ENCODE measurements at places on chromosomes 7 and 10.

DNA sequence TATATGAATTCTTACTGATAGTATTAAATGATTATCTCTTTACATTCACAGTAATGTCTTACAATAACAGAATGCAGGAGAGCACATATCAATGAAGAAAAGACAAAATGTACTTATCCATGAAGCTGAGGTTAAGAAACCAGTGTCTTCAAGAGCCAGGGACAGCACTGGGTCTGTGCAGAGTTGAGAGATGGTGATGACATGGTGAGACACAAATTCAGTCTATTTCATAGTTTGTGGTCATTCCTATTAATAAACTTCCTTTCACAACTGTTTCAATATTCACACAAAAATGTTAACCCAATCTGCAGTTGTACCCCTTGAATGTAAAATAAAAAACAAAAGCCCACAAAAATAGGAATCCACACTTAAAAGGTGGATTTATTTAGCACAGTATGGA lies 5.3 kb upstream of the MAGI2 start:
- no peak for DNase-seq

DNA sequence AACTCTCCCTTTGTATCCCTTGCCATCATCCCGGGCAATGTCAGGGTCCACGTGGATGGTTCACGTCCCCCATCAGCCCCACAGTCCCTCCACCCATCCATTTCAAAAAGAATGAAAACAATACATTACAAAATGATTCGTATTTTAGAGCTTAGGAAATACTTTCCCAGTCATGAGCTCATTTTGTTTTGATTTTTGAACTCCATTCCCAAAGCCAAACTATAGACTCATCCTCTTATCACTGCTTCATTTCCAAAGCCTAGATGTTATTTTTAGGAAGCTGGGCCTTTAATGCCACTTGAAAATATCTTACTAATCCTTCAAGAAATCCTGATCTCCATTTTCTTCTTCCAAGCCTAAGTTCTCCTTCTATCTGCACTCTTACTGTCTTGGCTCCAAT lies 72.1 kb downstream of the WNT2 start:
- no peak for DNase-seq

- peak; percentile 99 for DNase-seq
Measured at GRCh38 chr7:100489824-100490223, 6.1 kb downstream of the NYAP1 start.

- DNase-seq: no peak
Measured at GRCh38 chr7:88224601-88225275, 4.9 kb upstream of the SRI start.

Data from SK-N-DZ (cell line).